ENCODE measurements at places on chromosomes 4 and X.

DNA sequence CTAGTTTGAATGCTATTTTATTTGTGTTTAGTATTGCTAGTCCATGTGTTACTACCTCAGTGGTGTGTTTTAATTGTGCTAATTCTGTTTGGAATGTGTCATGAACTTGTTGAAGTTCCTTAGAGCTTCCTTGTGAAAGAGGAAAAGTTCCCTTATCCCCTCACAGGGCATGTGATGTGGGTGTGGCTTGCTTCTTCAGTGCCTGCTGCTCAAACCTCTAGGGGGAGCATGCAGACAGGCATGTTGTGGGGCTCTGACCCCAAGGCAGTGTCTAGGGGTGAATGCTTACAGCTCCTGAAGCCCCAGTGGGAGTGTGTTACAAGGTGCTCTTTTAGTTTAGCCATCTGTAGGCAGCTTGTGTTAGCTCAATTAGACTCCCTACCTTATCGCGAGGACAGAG, 86.5 kb downstream of the MAGED4 start:
- DNase-seq, result no peak

GRCh38 chrX:997631-998137, 214.8 kb downstream of the CRLF2 start:
- DNase-seq, result no peak

DNA sequence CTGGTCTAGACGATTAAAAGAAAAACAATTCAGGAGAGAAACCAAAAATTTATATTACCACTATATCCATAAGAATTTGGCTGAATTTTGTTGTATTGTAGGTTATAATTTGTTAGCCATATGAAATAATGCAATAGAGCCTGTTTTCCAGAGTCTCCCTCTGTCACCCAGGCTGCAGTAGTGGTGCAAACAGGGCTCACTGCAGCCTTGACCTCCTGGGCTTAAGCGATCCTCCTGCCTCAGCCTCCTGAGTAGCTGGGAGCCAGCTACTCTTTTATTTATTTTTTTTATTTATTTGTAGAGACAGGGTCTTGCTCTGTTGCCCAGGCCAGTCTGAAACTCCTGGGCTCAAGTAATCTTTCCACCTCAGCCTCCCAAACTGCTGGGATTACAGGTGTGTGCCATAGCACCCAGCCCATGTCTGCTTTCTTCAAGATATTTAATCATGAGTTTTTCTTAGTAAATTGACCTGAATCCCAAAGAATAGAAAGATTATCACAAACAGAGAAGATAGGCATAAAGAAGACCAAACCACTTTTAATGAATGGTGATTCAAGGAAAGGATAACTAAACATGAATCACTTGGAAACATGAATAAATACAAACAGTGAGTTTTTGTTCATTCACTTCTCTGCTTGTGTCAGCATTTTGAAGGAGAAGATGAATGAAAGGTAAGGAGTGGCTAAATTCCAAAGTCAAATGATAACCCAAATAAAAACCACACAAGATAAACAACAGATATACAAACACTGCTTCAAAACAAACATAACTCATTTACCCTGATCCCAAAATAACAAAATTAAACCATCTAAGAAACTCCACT, 82.1 kb downstream of the PPP3CA start:
- no peak for DNase-seq

- DNase-seq, result no peak
These were observed 106.8 kb downstream of the UCHL1 start for GRCh38 chr4:41363384-41363981.

DNA sequence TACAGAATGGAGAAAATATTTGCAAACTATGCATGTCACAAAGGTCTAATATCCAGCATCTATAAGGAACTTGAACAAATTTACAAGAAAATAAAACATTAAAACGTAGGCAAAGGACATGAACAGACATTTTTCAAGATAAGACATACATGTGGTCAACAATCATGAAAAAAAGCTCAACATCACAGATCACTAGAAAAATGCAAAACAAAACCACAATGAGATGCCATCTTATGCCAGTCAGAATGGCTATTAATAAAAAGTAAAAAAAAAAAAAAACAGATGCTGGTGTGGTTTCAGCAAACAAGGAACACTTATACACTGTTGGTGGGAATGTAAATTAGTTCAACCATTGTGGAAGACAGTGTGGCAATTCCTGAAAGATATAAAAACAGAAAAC, 75.8 kb upstream of the IL13RA2 start:
- no peak for DNase-seq

GRCh38 chr4:77072195-77072753, 3.5 kb downstream of the CCNI start:
- DNase-seq, result no peak

- DNase-seq, result no peak
These were observed 22.6 kb downstream of the IRF2 start for GRCh38 chr4:184451726-184452125.

DNA sequence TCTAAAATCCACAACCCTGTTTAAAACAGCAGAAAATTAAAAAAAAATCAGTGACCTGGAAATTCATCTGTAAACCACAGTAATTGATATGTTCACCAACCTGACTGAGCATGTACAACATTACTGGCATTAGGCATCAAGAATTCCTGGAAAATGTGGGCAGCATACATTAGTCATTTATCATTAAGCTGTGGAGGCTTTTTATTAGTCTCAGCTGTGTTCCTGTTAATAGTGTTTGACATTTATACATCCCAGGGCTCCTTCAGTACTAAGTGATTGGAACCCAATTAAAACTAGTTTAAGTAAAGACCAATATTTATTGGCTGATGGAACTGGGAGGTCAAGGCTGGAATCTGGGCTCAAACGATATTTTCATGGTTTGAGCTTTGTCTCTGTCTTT, 227.3 kb upstream of the GIMD1 start:
- DNase-seq, result no peak

DNA sequence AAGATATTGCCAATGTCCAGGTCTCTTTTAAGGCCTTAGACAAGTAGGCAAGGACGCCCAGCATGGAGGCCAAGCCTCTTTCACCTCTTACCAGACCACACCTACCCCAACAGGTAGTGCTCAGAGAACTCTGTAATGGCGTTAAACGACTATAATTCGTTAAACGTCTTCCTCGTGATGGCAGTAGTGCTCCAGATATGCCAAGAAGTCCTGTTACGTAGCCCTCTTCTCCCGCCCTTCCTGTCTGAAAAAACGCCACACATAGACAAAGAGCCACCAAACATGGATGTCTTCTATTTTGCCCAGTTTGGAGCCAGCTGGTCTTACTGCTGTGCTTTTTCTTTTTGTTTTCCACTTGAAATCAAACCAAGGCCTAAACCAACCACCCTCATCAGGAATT, 190.7 kb downstream of the OR13H1 start:
- peak; percentile 71 for DNase-seq

DNA sequence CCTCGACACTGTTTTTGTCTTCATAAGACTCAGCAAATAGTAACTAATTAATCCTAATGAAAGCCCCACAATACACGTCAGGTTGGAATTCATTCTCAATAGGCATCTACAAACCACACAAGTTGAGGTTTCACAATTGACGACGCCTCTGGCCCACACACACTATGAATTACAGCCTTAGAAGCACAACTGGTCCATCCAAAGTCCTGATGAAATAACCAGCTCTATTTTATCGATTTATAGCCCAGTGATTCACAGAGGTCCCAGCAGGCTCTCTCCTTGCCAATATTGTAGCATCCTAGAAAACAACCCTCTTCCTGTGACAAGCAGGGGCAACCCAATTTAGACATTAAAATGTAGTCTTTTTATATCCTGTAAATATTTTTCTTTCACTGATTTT, 112.1 kb downstream of the NR3C2 start:
- DNase-seq, result no peak

GRCh38 chrX:8048466-8048865, 121.3 kb upstream of the PNPLA4 start:
- no peak for DNase-seq

- no peak for DNase-seq
These were observed 3.0 kb downstream of the FBXL5 start for GRCh38 chr4:15652191-15652590.

GRCh38 chr4:133581996-133582619, 433.0 kb downstream of the PCDH10 start:
- no peak for DNase-seq

DNA sequence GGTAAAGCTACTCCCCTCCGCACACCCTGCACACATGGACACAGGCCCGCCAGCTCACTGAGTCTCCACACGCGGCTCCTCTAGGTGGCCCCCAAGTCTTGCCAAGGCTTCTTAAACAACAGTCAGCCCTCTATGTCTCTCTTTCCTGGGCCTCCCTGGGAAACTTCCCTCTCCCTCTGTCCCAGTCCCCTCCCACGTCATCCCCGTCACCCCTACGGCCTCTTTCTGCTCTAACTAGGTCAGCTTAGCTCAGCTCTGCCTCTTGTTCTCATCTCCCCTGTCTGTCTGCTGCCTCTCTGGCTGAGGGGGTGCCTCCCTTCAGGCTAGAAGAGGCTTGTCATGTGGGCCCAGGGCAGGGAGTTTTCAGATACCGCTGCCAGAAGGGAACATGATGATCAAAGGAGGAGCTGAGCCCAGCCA, 38.8 kb downstream of the SEPTIN6 start:
- DNase-seq, result no peak

DNA sequence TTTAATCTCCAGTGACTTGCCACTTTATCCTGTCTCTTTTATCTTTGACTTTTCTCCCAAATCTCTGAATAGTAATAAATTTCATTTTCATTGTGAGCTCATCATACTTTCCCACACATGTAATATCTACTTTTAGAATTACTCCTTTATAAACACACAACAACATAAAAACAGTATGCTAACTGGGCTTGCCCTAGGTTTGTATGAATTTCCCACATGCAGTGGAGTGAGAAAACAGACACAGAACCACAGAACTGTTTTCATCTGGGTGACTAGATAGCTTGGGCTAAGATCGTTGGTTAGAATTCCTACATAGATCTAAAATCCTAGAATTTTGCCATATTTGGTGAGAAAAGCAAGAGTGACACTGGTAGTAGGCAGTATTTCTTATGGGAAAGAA, 409.5 kb downstream of the SPRY1 start:
- no peak for DNase-seq

DNA sequence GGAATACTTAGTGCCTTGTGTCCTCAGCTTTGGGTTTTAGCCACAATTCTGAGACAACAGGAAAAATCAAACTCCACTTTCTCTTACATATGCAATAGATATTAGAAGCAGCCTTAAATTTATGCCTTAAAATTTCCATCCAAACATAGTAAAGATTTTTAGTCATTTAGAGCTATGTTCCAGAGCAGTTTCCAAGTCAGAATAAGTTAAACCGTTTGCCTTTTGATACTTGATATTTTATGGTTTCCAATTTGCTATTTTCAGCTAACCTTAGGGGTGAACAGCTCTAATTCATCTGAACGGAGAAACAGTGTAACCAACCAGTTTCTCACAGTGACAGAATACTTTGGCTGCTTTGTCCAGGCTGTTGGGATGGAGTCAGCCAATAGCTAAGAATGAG, 125.8 kb upstream of the RXFP1 start:
- no peak for DNase-seq

GRCh38 chr4:55819634-55820033, at the start of gene EXOC1L:
Gene EXOC1L, plus strand, starts transcription at chr4:55819790. Its CDS starts 237 bp downstream, at chr4:55820027.
- no peak for DNase-seq

GRCh38 chr4:153156263-153156662, 48.0 kb upstream of the TRIM2 start:
- no peak for DNase-seq

DNA sequence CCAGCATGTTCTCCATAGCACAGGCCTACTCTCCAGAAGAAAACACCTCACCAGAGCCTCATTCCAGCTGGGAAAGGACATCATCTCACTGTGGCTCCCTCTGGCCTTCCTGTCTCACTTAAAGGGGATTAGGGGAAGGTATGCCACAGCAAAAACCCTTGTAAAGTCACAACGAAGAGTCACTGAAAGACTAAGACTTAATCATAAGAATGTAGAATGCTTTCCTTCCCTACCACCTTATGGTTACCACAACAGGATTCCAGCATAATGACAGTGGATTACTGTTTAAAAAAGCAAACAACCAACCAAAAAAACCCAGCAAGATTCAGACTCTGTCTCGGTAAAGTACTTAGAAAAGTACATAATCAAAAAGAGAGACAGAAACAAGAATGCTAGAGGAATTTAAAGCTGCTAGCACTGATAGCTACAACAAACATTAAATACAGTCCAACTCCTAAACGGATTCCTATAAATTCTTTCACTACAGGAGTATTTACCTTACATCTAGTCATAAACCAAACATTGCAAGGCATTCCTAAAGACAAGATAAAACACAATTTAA, 75.1 kb downstream of the BANK1 start:
- DNase-seq, result no peak

- DNase-seq, result no peak
These were observed 1314.0 kb downstream of the PCDH19 start for GRCh38 chrX:99095965-99096635.

DNA sequence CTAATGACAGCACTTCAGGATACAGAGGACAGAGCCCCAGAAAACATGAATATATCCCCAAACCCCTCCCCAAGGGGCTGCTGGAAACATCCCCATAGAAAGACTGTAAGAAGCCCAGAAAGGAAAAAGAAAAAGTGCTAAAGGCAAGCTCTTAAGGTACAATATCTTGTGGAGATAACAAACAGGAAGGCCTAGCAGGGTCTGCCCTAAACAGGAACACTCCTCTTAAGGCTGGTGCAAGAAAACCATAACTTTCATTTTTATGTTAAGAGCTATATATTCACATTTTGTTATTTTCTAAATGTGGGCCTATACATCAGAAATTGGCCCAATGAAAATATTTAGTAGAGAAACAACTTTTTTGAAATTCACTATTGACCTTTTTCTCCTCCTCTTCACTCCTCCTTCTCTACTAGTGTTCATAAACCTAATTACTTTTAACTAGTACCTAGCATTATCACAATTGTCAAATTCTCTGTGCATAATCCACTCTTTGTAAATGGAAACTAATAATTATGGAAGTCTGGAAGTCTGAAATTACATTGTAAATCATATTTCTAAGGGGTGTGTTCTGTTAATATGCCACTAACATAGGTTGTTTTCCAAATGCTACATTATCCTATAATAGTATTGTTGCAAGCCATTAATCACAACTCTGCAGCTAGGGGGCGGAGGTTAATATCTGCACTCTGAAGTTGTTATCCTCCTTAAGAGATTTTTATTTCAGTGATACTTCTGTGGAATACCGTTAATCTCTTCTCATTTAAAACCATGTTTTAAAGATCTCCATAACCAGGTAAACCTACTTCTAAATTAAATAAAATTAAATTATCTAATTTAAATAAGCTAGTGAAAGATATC, 59.8 kb downstream of the CASK start:
- DNase-seq, result no peak

GRCh38 chr4:41631523-41631922, 93.6 kb downstream of the LIMCH1 start:
- DNase-seq, result no peak

- DNase-seq, result no peak
These were observed 52.1 kb upstream of the NDST4 start for GRCh38 chr4:115165503-115165902.

GRCh38 chr4:123380728-123381716, 15.6 kb upstream of the SPRY1 start:
- no peak for DNase-seq
